ENCODE measurements at places on chromosomes 5 and 9.

DNA sequence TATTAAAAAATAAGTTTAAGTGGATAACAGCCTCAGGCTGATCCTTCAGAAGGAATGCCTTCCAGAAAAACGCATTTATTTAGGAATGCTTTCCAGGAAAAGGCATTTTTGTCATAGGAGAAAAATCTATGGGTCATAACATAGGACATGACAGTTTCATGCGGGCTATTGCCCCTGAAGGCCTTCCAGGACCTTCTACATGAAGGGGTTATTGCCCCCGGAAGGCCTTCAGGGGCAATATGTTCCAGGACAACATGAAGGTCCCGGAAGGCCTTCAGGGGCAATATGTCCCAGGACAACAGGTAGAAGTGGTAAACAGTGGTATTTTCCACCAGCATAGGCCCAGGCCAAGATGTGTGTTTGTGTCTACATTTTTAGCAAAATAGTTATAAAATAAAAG, 191.3 kb upstream of the RASA1 start:
- no peak for DNase-seq

DNA sequence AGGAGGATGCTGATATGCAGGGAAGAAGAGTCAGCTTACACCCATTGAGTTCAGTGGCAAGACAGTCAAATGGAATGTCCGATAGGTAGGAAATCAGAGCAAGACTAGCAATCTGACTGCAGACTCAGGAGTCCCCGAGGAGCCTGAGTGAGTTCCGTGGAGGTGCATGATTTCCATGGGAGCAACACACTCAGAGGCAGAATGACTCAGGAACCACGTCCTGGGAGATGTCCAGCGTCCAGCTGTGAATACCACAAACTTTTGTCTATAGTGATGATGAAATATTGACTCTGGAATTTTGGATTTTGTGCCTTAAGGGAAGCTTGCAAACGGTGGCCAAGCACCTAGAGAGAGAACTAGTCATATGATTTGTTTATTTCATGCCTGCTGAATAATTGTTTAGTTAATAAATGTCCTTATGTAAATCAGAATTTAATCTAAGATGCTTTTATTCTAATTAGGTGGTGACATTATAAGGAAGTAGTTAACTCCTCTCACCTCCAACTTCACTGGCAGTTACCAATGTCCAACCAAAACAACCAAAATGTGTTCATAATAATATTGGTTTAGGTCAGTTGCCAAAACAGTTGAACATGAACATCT, 100.4 kb downstream of the PDE4D start:
- no peak for DNase-seq

DNA sequence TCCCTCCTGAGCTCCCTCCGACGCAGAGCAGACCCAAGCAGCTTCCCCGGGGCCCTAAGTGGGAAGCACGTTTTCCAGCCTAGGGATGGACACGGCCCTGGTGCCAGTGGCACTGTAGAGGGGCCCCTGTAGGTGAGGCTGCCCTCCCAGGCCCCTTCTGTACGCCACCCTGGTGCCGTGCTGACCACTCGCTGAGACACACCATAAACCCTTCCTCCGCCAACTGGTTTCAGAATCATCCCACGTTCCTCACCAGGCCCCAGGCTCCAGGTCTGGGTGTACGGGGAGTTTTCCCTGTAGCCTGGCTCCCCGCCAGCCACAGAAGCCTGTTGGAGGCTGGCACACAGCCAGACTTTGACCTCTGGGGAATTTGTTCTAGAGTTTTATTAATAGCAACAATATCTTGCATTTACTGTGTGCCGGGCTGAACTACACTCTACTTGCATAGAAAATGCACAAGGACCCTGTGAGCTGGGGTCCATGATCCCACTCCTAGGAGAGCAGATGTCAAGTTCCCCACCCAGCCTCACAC, 18.2 kb upstream of the WDR38 start:
- DNase-seq = no peak

DNA sequence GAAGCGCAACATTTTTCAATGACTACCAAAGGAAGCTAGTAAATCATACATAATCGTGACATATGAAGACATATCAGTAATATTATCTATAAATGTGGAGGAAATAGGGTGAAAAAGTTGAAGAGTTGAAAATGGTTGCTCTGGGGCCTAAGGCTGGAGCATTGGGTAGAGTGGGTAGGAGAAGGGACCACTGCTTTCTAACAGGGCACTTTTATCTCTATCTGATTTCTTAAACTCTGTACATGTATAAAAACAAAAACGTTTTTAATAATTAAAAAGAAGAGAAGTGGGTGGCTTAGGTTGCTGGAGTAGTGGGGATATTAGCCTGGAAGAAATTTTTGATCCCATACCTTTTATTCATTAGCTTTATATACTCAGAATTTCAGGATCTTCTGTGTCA, 44.2 kb upstream of the ITGA1 start:
- no peak for DNase-seq

- DNase-seq = peak; percentile 15
These were observed 60.2 kb downstream of the MELK start for GRCh38 chr9:36632892-36633291.

DNA sequence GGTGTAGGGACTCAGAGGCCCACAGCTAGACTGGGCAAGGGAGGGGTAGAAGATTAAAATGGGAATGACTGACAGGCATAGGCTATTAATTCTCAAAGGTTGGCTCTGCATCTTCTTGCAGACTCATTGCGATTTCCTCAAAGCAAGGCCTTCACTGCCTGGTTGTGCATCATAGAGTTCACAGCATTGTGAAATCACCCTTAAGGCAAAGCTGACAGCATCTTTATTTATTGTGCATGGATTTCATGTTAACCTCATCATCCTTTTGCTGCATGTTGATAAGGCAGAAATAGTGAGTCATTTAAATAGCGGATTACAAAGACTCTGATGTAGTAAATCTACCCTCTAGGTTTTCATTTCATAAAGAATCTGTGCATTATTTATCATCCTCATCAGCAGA, 13.6 kb upstream of the PALM2AKAP2 start:
- no peak for DNase-seq

GRCh38 chr9:110752766-110753165, 84.2 kb downstream of the MUSK start:
- DNase-seq = peak; percentile 71

GRCh38 chr5:180271221-180271620, 20.7 kb downstream of the MAPK9 start:
- peak; percentile 33 for DNase-seq

DNA sequence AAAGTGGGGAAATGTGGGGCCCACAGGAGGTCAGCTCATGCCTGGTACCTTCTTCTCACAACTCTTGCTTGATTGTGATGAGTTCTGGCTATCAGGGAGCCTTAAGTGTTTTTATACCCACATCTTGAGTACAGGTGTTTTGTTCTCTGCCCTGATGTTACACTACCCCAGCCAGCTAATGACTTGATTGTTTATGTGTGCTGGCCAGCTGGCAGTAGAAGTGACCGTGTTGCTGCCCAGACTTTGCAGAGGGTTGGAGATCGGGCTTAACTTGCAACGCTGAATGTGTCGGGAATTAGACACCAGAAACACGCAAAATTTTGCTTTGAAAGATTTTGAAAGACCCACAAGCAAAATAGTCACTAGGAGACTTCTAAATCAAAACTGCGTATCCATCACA, 16.9 kb upstream of the ZDHHC11B start:
- DNase-seq = no peak

DNA sequence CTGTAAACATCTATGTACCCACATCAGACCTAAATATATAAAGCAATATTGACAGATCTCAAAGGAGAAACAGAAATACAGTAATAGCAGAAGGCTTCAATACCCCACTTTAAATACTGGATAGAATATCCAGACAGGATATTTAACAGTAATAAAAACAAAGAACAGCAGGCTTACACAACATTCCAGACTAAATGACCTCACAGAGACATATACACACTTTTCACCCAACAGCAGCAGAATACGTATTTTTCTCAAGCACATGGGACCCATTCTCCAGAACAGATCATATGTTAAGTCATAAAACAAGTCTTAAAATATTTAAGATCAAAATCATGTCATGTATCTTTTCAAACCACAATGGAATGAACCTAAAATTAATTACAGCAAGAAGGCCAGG, 76.8 kb downstream of the CAMSAP1 start:
- no peak for DNase-seq

DNA sequence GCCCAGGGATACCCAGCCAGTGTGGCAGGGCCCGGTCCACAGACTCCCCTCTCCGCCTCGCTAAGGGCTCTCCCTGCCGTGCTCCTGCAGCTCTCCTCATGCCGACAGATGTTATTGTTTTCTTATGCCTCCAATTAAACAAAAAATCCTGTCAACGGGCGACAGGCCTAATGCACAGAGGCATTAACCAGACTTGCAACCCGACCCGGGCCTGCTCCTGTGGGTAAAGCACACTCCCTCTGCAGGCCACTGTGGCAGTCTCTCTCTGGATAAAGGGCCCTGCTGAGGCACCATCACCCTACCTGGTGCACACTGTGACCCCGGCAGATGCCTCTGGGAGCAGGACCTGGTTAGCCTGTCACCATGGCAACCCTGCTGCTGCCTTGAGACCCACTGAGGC, 27.5 kb upstream of the HAND1 start:
- no peak for DNase-seq

DNA sequence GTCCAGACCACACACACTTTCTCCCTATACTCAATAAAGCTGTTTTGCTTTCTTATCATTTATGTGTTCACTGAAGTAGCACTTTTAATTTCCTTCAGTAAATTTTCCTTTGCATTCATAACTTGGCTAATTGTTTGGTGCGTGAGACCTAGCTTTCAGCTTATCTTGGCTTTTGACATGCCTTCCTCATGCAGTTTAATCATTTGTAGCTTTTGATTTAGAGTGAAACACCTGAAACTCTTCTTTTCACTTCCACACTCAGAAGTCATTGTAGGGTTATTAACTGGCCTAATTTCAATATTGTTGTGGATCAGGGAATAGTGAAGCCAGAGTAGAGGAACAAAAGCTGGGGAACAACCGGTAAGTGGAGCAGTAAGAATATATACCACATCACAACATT, 114.7 kb downstream of the ST8SIA4 start:
- no peak for DNase-seq

DNA sequence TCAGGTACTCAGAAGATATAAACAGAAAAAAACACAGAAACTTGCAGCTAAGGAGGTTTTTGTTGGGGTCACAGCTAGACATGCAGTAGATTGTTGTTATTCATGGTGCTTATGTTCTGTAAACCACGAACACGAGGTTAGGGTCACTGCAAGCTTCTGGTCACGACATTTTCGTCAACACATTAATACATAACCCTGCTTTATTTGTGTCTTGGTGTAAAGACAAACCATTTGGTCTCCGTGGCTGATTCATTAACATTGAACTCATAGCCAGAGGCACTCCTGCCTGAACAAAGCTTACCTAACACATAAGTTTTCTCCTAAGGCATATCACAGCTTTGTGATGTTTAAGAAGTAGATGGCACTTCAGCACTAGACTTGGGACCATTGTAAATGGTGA, 16.9 kb downstream of the TEK start:
- DNase-seq = no peak

DNA sequence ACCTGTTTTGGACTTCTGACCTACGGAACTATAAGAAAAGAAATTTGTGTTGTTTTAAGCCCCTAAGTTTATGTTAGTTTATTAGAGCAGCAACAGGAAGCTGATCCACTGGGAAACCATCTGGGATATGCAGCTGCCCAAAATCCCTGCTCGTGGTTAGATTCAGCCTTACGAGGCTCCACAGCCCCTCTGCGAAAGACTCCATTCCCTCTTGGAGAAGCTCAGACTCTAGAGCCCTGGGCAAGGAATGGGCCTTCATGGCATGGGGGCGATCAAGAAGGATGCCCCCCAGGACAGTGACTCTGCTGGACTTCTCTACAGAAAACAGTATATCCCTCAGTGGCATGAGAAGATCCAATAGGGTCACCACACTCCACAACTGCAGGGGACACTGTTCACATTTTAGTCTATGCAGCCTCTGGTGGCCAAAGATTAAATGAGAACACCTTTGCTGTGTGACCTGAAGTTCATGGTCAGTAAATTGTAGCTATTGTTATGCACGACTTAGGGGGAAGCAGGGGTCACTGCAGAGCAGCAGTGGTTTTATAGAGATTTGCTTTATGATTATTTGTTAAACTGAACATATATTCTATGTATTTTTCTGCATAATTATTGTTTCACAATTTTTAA, 21.1 kb downstream of the IRF1 start:
- no peak for DNase-seq

- DNase-seq = no peak
These were observed 81.4 kb downstream of the ANKH start for GRCh38 chr5:14790220-14790619.

DNA sequence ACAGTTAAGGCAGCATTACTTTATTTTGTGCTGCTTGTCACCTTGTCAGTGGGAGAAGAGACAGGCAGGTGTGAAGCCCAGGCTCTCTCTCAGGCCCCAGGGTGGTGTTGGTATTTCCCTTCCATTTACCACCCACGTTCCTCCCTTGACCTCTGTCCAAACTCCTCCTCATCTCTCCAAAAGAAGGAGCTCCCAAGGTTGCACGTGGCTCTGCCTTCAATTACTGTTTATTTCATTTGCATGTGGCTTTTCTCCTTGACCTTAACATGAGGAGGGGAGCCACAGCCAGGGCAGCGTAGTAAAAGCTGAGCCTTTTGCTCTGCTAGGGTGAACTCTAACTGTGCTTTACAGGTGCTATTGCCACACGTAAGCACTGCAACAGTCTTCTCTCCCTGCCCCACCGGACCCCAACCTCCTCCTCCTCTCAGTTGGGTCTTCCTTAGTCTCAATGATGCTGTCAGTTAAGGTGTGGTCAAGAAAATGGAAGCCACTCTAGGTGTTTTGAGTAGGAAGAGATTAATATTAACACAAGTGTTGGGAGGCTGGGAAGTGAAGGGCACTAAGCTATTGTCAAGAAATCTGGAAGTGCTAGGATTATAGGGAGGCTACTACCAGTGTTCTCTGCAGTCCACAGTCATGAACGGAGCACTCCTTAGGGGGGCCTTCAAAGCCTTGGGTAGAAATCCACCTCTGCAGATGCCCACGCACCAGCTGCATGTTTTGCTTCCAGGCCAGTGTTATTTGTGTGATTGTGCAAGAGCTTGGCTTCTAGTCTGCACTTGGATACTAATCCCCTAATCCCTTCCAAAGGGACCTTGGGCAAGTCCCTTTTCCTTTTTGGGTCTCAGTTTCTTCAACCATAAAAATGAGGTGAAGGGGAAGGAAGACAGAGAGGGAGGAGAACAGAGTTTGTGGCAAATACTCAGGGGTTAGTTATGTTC, 3.9 kb upstream of the ALDH1B1 start:
- DNase-seq = no peak

DNA sequence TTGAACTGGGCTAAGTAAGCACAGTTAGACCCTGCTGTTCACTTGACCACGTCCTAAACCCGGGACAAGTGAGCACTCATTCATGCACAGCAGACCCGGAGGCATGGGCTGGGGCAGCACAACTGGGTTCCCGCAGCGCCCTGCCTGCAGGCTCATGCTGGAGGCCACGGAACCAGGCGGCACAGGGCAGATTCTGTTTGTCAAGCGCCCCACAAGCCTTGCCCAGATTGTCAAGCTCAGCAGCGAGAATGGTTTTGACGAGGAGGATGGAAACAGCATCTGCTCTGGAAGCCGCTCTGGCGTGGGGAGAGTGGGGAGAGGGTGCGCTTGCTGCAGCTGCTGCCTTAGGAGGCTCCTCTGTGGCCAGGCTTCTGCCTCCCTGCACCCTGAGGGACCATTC, 32.7 kb downstream of the PRRT1B start:
- DNase-seq = no peak

- DNase-seq = no peak
These were observed 117.9 kb downstream of the NXNL2 start for GRCh38 chr9:88652876-88653275.

- DNase-seq = no peak
These were observed 394.6 kb downstream of the ELAVL2 start for GRCh38 chr9:23431459-23431858.

Measured in inflammatory macrophage (primary cell).